ENCODE measurements at places on chromosomes 5 and 9. TPM values are rescaled to one million over a fixed set of nuclear protein-coding genes. Genes with fewer than 3 reads are reported as not detected.

DNA sequence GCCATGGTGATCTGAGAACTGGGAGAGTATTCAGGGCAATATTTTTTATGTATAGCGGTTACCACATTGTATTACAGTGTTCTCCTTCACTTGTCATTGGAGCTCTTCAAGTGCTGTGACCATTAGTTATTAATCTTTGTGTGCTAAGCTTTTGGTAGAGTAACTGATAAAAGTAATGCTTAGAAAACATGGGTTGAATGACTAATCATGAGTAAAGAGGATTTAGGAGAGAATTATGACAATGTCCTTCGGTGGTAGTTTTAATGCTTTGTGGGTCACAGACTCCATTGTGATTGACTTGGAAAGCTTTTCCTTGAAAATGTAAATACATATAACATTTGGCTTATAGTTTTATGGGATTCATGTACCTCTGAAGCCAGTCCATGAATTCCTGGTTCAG, 21.4 kb downstream of the TGFBR1 start:
- peaks cover 32% of the 10 kb centered on the region for H3K4me1 ChIP-seq
- no peaks in the 10 kb centered on the region for H3K36me3 ChIP-seq
- DNase-seq, result no peak
- no peaks in the 10 kb centered on the region for H3K27me3 ChIP-seq
- H3K27ac ChIP-seq, result no peak overlapping the region

- H3K27ac ChIP-seq, result no peak overlapping the region
- H3K27me3 ChIP-seq, result no peaks in the 10 kb centered on the region
Measured at GRCh38 chr5:140622301-140622700, 10.7 kb downstream of the CD14 start.

DNA sequence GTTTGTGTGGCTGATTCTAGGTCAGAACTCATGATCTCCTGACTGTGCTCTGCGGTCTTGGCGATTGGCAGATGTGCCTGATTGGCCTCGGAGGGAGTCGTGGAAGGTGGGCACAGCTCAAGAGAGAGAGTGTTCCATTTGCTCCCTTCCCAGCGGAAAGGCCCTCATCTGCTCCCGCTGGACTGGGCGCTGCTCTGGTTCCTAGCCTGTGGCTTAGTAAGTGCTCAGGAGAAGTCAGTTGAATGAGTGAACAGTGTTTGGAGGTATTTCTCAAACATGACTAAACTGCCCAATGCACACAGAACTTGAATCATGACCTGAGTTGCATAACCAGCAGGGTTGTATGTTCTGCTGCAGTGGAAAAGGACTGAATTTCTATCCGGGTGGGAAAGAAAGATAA, 120.2 kb upstream of the PITX1 start:
- no peak for DNase-seq
- no peaks in the 10 kb centered on the region for H3K36me3 ChIP-seq
- no peak overlapping the region for H3K27ac ChIP-seq
- no peaks in the 10 kb centered on the region for H3K27me3 ChIP-seq
- H3K4me1 ChIP-seq, result no peaks in the 10 kb centered on the region

The PCSK5 gene
- 41.2 TPM for total RNA-seq

The DIRAS2 gene
- not detected for total RNA-seq

The DEPDC1B gene
- total RNA-seq, result not detected

All from thoracic aorta (tissue), 2 donors.